ENCODE measurements at places on chromosomes 5 and 9.

GRCh38 chr9:83622433-83622938 lies 457 bp upstream of the IDNK start:
- DNase-seq, result no peak

- no peak for DNase-seq
Observed at GRCh38 chr5:42858687-42859086, 47.0 kb upstream of the SELENOP start.

DNA sequence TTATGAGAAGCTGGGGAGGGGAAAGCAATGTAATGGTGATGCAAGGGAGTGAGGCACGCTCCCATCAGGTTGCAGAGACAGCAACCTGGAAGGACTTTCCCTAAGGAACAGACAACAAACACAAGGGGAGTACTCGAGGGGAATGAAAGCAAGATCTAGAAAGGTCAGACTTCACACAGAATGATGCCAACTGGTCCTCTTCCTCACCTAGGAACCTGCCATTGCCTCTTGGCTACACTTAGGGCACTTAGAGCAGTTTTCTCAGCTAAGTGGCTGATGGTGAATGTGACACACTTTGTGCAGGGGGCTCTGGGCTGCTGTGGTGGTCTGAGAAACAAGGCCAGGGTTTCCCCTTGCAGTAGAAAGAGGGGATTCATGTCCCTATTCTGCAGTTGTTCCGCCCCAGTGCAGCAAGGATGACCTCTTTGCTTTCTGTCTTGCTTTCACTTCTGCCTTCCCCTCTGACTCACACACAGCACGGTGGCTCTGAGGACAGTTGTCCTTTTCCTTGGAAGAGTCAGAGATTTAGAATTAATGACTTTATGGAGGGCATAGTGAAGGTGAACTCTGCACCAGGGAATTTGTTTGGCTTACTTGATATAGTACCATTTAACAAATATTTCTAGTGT lies 394.0 kb upstream of the KLF4 start:
- DNase-seq, result no peak

GRCh38 chr5:124908581-124909451 lies 162.4 kb upstream of the ZNF608 start:
- DNase-seq, result no peak

GRCh38 chr5:58491216-58491892 lies at the start of gene GAPT:
TSS of gene GAPT (plus strand) at chr5:58491435. CDS start at chr5:58494537, 3,102 bp downstream.
- DNase-seq, result no peak

- no peak for DNase-seq
Observed at GRCh38 chr5:62327138-62328053, 21.4 kb downstream of the KIF2A start.

- DNase-seq, result no peak
Observed at GRCh38 chr9:372128-372527, 157.5 kb downstream of the DOCK8 start.

DNA sequence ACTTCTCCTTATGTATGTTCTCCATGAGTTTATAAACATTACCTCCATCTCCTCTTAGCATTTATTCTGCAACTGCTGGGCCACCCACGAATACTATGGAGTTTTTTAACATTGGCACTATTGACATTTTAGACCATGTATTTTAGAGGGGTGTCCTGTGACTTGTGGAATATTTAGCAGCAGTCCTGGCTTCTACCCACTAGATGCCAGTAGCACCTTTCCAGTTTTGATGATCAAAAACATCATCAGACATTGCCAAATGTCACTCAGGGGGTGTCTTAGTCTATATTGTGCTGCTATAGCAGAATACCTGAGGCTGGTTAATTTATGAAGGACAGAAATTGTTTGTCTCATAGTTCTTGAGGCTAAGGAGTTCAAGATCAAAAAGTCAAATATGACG lies 187.5 kb upstream of the RORB start:
- DNase-seq, result no peak

DNA sequence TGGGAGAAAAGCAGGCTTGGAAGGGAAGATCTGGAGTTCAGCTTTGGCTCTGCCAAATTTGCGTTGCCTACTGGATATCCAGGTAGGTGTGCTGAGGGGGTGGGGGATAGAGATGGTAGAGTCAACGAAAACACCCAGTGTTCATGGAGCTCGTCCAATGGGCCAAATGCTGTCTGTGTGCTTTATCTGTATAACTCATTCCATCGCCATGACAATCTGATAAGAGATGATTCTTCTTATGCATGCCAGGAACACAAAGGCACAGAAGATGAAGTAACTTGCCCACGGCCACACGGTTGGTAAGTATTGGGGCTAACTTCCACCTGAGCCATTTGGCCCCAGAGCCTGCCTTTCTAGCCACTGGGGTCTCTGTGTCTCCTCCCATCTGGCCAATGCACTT lies 53.2 kb downstream of the BOD1 start:
- no peak for DNase-seq

DNA sequence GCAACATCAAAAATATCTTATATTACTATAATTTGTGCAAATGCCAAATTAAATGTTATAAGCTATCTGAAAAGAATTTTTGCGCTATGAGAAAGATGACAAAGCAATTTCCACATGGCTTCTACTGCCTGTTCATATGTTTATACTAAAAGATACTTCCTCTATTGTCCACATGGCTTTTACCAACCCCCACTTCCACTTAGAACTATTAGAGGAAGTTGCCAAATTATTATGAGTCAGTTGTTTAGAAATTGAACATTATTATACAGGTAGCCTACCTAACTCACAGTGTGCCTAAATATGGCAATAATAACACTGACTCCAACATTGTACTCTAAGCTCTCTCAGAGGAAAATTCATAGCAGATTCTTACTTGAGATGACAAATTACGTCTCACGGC lies 37.6 kb upstream of the SLC27A6 start:
- DNase-seq, result no peak
